Adipocyte (in vitro differentiated cells): ENCODE measurements at places on chromosomes 1 and 21.
A peak's percentile ranks its signal among the peaks of the same experiment; 100 is the strongest.

- peak; percentile 46 for DNase-seq
Observed at GRCh38 chr1:65404941-65405340, 15.5 kb upstream of the LEPR start.

DNA sequence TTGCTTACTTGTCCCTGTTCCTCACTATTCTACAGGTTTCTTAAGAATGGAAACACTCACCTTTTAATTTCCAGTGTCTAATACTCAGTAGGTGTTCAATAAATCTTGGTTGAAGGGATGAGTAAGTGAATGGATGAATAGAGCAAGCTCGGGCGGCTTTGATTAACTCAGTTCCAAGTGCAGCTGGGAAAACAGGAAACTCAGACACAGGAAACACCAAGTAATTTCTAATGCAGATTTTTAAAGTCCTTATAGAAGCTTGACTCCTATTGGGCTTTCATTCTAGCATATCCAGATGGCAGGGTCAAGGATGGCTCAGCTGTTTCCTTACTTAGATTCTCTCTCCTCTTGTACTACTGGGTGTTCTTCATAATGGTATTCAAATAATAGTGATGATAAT, 14.0 kb downstream of the CAMK1G start:
- DNase-seq: no peak

GRCh38 chr1:181112071-181112929, 23.8 kb downstream of the IER5 start:
- peak; percentile 95 for DNase-seq

DNA sequence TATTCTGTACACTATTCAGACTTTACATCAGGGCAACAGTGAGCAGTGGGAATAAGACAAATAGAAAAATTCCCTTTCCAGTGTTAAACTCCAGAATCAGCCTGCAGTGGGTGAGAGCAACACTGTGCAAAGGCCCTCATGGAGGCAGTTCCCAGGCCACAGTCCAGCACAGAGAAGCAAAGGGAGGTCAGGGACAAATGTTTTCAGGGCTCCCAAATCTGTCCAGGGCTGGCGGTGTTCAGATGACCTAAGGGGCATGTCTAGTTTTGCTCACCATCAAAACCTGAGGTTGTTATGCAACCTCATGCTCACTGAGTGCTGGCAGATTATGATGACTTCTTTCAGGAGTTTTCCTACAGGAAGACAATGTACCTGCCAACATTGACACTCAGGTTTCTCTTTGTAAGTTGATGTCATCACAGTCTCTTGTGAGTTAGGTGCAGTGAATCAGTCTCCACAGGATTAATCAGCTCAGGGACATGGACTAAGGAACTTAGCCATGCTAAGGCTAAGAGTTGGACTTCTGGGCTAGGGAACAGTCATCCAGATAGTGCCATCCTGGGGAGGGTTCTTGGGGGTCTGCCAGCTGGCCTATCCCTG, 3.6 kb upstream of the LCE5A start:
- DNase-seq: no peak

DNA sequence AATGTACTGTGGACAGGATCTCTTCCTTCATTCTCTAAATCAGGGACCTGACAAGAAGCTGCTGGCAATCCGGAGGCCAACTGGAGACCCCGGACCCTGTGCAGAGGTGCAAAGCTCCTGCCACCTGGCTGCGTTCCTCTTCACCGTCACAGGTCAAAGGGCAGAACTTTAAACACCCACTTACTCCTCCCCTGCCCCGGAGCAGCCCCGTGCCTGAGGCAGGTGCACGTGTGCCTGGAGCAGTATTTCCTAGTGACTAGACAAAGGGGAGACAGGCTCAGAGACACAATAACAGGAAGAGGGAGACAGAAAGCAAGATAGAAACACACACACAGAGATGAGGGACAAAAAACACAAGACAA, 6.6 kb upstream of the PIGC start:
- no peak for DNase-seq

GRCh38 chr1:203199816-203200571, 13.5 kb upstream of the CHI3L1 start:
- peak; percentile 85 for DNase-seq

DNA sequence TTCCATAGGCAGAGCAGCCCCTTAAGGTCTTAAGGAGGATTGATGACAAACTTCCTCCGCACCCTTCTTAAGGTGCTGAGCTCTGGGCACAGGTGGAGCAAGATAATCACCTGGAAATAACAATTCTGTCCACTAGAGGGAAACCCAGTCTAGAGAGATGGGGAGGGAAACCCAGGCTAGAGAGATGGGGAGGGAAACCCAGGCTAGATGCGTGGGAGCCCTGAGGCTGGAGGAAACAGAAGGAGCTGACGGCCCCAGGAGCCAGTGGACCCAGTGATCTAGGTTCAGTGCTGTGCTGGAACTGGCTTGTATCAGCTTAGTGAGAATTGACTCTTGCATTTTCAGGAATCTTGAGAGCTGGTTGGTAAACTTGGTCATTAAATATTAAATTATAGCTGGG, 17.8 kb upstream of the MYCL start:
- DNase-seq: peak; percentile 74

GRCh38 chr1:56345831-56346230, 233.5 kb downstream of the PLPP3 start:
- no peak for DNase-seq

DNA sequence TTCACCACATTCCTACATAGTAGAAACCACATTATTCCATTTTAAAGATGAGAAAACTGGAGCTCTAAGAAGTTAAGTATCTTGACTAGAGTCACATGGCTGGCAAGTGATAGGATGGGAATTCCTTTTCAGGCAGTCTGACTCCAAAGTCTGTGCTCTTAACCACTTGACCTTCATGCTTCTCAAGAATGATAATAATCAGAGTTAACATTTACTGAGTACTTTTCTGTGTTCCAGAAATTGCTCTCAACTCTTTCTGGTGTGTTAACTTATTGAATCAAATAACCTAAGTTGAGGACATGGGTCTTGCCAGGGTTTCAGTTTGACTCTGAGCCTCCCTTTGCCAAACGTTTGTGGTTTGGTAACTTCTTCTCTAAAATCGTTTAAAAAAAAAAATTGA, 169.4 kb downstream of the RASAL2 start:
- DNase-seq: peak; percentile 59

DNA sequence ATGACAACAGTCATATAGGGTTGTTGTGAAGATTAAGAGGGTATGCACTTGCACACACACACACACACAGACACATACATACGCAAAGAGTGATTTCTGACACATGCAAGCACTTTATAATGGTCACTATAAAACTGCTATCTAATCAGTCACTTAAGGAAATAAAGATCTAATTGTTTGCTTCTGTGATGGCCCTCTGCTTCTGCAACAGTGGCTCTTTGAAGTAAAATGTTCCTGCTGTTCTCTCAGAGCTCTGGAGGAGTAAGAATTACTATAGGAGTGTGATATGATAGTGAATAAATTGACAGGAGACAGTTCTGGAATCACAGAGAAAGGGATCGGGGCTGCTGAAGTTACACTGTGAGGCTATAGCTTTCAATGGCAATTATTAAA, 494.5 kb upstream of the B3GALT2 start:
- DNase-seq: no peak

DNA sequence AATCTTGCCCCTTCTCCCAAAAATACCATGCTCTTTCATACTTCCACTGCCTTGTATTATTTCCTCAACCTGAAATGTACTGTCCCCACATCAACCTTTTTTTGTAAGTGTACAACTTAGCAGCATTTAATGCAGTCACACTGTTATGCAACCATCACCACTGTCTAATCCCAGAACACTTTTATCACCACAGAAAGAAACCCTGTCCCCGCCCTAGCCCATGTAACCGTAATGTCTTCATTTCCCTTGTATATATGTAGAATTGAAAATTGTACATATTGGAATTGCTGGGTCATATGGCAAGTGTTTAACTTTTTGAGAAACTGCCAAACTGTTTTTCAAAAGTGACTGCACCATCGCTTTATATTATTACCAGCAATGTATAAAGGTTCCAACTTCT, 37.4 kb downstream of the PTP4A2 start:
- DNase-seq: no peak

DNA sequence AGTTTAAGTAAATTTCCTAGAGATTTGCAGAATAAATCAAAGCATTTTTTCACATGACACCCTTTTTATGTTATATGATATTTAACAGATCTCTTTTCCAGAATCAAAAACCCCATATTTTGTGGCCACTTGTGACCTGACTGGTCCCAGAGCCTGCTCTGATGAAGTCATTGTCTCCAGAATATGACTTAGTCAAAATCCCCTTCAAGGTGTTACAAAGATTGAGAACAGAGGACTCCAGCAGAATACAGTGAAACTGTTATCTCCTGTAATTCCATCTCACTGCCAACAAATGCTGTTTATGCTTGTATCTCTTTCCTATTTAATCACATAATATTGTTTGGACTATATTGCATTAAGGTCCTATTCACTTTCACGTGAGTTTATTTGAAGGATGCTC, 25.6 kb downstream of the RGS1 start:
- no peak for DNase-seq

DNA sequence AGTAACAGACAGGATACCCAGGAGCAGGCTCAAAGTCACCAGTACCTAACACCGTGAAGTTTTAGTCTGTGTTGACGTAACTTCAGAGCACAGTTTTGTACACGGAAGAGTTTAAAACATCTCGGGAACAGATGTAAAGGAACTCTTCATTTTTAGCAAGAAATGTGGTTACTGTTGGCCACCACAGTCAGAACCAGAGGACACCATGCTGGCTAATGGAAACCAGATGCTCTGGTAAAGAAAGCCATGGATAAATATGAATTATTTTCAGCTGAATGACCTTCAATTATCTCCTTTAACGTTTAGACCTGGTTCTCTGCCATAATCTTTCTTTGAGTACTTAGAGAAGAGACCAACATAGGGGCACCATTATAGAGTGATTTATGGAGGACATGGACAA, 115.9 kb downstream of the NTMT2 start:
- DNase-seq: peak; percentile 27

- peak; percentile 74 for DNase-seq
Observed at GRCh38 chr1:100730130-100730529, 10.6 kb downstream of the VCAM1 start.

- peak; percentile 56 for DNase-seq
Observed at GRCh38 chr1:223748405-223748772, 36.0 kb downstream of the CAPN2 start.

GRCh38 chr21:39387461-39388037, 38.7 kb upstream of the HMGN1 start:
- DNase-seq: peak; percentile 97

GRCh38 chr1:153963850-153964331, 554 bp upstream of the SLC39A1 start:
- peak; percentile 64 for DNase-seq

- DNase-seq: no peak
Observed at GRCh38 chr1:94093996-94094395, 27.0 kb downstream of the ABCA4 start.

GRCh38 chr1:119626011-119626545, 22.0 kb downstream of the ZNF697 start:
- DNase-seq: peak; percentile 10

GRCh38 chr1:107139833-107140702, 771 bp upstream of the NTNG1 start:
- DNase-seq: peak; percentile 67

GRCh38 chr1:172381946-172382345, 38.5 kb upstream of the C1orf105 start:
- DNase-seq: peak; percentile 64

DNA sequence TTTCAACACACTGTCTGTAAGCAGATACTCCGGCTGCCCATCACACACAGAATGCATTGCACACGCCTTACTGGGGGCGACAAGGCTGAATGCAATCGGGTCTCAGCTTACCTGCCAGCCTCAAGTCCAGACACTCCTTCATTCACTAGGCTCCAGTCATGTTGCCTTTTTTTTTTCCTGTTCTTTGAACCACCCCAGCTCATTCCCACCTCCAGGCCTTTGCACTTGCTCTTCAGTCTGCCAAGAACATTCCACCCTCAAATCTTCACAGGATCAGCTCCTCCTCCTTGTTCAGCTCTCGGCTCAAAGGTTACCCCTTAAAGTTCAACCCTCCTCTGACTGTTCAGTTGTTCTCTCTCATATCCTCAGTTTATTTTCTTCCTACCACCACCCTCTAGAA, 181.9 kb upstream of the ESRRG start:
- no peak for DNase-seq
